Stimulated activated CD8-positive, alpha-beta memory T cell treated with anti-CD3 and anti-CD28 coated beads, Interleukin-15, amount 100 ng/mL, for 4 hours (primary cell): ENCODE measurements at places on chromosomes 13 and 19.

DNA sequence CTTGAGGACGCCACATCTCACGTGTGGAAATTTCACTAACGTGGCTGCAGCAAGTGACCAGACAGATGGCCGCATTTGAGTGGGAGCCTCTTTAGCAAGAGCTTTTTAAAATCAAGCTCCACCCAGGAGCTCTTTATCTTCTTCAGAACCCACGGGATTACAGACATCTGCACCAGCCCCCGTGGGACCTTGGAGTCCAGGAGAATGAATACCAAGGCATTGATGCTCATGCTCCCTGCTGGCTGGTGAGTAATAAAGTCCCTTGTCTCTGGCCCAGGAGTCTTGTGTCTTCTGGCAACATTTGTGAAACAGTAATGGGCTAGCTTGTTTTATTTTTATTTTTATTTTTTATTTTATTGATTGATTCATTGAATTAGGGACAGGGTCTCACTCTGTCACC lies 64.4 kb downstream of the TRPM4 start:
- no peak for DNase-seq

DNA sequence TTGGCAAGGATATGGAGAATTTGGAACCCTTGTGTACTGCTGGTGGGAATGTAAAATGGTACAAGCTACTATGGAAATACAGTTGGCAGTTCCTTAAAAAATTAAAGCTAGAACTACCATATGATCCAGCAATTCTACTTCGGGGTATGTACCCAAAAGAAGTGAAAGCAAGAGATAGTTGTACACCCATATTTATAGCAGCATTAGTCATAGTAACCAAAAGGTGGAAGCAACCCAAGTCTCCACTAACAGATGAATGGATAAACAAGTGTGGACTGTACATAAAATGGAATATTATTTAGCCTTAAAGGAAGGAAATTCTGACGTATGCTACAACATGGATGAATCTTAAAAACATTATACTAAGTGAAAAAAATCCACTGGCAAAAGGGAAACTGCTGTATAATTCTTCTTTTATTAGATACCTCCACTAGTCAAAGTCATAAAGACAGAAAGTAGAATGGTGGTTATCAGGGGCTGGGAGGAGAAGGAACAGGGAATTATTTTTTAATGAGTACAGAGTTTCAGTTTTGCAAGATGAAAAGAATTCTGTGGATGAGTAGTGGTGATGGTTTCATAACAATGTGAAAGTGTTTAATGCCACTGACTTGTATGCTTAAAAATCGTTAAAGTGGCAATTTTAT lies 141.6 kb downstream of the RXFP2 start:
- no peak for DNase-seq

DNA sequence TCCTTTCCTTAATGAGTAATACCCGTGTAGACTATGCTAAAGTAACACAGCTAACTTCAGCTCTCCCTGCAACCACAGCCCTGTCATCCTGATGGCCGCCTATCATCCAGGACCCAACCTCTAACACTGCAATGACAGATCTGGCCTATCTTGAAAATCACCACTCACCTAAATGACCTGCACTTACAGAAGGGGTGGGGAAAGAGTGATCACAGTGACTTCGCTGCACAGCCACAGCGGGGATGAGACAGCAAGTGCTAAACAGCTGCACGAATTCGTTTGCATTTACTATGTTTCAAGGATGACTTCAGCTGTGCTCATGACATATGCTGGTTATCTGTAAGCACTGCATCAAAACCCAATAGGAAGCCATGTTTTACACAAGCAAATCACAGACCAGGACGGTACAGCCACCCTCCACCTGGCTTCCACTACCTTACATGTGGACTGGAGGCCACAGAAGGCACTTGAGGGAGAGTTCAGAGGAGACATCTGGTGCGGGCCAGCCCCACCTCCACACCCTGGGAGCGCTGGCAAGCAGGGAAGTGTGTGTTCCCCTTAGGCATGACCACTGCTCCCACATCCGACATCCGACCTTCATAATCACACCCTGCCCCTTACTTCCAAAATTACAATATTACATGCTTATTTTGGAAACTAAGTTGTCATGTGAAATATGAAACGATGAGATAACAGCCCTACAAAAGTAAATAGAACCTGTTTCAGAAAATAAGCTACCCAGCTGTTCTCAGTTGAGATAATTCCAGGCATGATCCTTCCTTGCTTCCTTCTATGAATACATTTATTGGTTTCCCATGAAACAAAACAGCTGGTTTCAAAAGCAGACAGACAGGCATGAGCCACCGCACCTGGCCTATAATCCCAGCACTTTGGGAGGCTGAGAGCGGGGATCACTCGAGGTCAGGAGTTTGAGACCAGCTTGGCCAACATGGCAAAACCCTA lies 95.7 kb downstream of the STK24 start:
- DNase-seq: no peak

- DNase-seq: no peak
Observed at GRCh38 chr13:85430216-85430794, 368.9 kb downstream of the SLITRK6 start.

DNA sequence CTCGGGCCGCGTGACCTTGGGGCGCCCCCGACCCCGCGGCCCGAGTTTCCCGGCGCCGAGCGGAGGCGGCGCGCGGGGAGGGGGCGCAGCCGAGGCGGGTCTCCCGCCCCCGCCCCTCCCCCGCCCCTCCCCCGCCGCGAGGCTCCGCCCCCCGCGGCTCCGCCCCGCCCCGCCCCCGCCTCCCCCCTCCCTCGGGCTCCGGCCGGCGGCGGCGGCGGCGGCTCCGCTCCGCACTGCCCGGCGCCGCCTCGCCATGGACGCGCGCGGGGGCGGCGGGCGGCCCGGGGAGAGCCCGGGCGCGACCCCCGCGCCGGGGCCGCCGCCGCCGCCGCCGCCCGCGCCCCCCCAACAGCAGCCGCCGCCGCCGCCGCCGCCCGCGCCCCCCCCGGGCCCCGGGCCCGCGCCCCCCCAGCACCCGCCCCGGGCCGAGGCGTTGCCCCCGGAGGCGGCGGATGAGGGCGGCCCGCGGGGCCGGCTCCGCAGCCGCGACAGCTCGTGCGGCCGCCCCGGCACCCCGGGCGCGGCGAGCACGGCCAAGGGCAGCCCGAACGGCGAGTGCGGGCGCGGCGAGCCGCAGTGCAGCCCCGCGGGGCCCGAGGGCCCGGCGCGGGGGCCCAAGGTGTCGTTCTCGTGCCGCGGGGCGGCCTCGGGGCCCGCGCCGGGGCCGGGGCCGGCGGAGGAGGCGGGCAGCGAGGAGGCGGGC lies at the start of gene HCN2:
HCN2 (plus strand) TSS at position 189 of the 703 bp plus-strand sequence; CDS start at position 254, 65 bp downstream.
- no peak for DNase-seq

- DNase-seq: no peak
Observed at GRCh38 chr13:31947506-31947905, 84.1 kb upstream of the FRY start.
